SJSA1 (cell line): ENCODE measurements at places on chromosomes 2 and 18. TPM values are rescaled to one million over a fixed set of nuclear protein-coding genes. Genes with fewer than 3 reads are reported as not detected.

DNA sequence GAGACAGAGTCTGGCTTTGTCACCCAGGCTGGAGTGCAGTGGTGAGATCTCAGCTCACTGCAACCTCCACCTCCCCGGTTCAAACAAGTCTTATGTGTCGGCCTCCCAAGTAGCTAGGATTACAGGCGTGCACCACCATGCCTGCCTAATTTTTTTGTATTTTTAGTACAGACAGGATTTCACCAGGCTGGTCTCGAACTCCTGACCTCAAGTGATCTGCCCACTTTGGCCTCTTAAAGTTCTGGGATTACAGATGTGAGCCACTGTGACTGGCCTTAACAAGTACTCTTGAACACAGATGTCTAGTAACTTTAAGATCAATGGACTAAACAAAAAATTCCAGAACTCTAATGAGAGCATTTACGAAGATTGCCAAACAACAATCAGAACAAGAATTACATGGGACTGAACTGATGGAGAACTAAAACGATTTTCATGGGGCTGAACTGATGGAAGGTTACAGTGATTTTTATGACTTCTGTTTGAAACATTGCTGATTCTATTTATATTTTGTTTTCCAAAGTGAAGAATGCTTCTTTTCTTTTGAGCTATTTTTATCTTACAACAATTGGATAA lies 46.5 kb upstream of the ST3GAL5 start:
- DNase-seq: no peak

DNA sequence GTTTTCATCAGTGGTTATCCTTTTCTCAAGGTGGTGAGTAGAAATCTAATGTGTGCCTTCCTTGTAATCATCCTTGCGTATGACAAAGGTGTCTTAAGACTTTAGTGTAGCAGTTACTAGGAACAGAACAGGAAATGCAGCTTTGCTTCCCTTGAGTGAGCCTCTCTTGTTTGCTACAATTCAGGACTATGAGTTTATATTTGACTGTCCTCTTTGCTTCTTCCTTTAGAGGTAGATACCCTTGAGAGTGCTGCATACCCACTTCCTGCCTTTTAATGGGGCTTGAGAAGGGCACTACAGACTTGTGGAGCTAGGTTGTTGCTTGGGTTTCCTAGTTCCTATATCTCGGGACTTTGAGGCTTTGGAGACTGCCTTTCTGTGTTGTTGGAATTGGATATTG lies 3.8 kb downstream of the KCNJ13 start:
- DNase-seq: no peak

DNA sequence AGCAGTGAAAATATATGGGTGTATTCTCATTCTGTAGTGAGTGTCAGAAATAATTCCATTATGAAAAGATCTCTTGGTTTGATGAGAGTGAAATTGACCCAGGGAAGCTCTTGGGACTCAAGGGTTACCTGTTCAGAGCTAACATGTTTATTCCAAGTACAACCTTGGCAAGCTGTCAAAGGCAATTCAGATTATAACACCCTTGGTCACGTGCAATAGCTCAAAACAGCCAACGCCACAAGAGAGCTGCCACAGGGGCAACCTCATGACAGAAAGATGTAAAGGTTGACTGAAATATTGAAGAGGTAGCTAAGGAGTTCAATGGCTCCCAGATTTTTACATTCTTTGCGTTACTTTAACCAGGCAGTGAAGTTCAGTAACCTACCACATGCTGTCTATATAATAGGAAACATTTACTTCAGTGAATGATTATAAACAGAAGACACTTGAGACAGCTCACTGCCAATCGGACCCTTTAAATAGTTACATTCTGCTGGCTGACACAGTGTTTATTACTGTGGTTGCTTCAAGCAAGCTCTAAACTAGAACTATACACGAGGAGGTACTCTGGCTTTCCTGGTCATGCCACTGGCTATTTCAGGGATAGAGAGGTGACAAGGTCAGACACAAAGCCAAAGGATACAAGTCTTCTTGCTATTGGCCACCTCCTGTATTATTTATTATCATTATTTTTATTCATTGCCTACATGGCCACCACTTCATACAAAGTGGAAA lies 187.3 kb downstream of the PID1 start:
- DNase-seq: no peak

IGFBP2 gene
- total RNA-seq: 0.32 and 0.60 TPM in 2 replicates

HRH4 gene
- not detected in 2 replicates for total RNA-seq

IL18R1 gene
- not detected in 2 replicates for total RNA-seq
